ENCODE measurements at places on chromosomes 11 and 22.

- no peak for DNase-seq
Observed at GRCh38 chr11:1934335-1935155, 12.6 kb upstream of the MRPL23 start.

- peak; percentile 15 for DNase-seq
Observed at GRCh38 chr11:355581-356458, 13.5 kb upstream of the B4GALNT4 start.

- DNase-seq = no peak
Observed at GRCh38 chr11:127506126-127506525, 505.6 kb upstream of the KIRREL3 start.

DNA sequence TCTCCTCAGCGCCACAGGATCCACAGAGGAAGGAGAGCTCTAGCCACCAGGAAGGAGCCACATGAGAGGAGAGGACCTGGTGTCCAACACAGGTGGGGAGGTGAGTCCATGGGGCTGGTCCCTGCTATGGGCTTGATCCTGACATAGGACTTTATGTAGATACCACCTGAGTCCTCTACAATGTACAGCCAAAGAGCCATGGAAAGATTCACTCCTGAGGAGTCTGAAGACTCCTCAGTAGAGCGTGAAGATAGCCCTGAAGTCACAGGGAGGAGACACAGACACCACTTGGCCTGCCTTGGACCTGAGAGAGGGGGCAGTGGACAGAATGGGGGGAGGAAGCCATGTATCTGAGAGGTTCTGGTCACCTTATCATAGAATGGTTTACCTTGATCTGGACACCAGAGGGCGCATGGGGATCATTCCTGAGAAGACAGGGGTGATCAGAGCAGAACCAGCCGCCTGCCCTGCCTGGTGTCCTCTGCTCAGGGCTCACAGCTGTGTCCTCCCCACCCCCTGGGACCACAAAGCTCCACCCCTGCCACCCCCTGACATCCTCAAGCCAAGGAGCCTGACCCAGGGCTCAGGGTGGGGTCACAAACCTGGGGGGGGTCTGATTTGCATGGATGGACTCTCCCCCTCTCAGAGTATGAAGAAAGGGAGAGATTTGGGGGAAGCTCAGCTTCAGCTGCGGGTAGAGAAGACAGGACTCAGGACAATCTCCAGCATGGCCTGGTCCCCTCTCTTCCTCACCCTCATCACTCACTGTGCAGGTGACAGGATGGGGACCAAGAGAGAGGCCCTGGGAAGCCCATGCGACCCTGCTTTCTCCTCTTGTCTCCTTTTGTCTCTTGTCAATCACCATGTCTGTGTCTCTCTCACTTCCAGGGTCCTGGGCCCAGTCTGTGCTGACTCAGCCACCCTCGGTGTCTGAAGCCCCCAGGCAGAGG is 77.0 kb downstream of the ZNF280B start:
- DNase-seq = no peak

GRCh38 chr11:96137373-96137772 is 205.6 kb downstream of the MAML2 start:
- DNase-seq = no peak

GRCh38 chr22:39316440-39317083 is 2.9 kb downstream of the RPL3 start:
- peak; percentile 63 for DNase-seq

- no peak for DNase-seq
Observed at GRCh38 chr11:127628458-127628785, 627.9 kb upstream of the KIRREL3 start.

GRCh38 chr11:94885581-94885980 is 87.8 kb downstream of the CWC15 start:
- DNase-seq = peak; percentile 23

DNA sequence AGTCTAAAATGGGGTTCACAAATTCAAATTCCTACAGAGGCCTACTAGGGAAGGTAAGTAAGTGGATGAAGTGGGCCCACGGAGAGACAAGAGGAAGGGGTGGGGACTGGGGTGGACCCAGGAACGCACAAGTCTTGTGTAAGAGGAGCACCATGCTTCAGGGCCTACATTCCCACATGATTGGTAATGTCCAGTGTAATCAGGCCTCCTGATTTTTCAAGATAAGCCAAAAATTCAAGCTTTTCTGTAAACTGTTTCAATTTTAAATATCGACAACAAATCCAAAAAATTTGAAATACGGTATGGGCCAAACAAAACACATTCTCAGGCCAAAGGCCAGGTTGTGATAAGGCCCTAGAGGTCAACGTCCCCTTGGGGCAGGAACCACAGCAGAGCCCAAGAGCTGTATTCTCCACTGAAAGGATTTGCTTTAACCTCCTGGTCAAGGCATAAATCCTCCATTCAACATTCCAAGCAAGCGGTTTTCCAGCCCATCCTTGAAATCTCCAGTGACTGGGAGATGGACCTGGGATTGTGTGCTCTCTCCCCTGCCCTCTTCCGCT is 116.4 kb downstream of the TRIM29 start:
- DNase-seq = no peak

- no peak for DNase-seq
Observed at GRCh38 chr22:50489363-50490243, 2.9 kb downstream of the MIOX start.

DNA sequence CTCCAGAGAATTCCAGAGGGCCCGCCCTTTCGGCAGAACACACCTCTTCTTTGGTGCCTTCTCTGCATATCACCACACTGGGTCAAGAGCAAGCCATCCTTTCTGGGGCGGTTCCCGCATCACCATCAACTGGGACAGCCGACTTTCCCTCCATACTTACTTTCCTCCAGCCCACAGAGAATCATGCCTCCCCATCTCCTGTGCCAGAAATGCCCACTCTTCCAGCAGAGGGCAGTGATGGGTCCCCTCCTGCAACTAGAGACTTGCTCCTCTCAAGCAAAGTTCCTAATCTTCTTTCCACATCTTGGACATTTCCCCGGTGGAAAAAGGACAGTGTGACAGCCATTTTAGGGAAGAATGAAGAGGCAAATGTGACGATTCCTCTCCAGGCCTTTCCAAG is 157.7 kb downstream of the C11orf91 start:
- DNase-seq = peak; percentile 4

DNA sequence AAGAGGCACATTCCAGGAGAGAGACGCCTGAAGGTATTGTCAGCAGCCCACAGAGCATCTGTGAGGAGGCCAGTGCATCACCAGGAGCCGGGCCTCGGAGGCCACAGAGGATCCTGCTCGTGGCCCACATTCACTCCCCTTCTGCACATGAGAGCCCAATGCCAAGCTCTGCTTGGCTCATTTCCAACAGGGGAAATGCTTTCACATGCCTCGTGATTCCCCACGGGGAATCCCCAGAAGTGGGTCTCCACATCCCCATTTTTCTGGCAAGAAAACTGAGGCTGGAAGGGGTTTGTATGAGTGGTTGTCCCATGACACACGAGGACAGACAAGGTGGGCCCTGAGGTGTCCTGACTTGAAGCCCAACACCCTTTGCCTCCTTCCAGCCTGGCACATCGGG is 34.4 kb downstream of the TP53I11 start:
- DNase-seq = no peak
